Large intestine (tissue), 12 donors: ENCODE measurements at places on chromosomes 7 and 10.

DNA sequence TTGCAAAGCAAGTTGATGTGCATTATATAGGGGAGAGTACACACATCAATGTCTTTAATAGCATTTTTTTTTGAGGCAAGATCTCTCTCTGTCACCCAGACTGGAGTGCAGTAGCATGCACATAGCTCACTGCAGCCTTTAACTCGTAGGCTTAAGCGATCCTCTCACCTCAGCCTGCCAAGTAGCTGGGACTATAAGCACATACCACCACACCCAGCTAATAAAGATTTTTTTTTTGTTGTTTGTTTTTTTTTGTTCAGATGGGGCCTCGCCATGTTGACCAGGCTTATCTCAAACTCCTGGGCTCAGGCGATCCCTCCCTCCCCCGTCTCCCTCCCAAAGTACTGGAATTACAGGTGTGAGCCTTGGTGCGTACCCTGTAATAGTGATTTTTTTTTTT lies 1.5 kb downstream of the UMAD1 start:
- DNase-seq, result peak; percentile 30

- no peak for DNase-seq
Measured at GRCh38 chr10:97338041-97338440, 3.5 kb upstream of the FRAT2 start.

DNA sequence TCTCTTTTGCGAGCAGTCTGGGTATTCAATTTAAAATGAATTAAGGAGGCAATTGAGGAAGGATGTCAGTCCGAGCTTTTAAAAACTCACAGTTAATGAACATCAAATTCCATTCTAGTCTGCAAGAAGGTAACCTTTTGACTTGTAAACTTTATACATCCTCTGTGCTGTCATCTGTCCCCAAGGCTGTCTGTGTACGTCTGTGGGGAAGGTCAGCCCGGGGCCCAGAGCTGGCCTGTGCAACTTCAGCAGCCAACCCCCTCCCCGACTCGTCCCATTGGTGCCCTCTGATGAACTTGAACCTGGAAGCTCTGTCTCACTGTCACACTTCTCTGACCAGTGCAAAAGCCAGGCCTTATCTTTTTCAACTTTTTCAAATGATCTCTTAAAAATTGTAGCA lies 80.3 kb downstream of the CCDC3 start:
- DNase-seq, result no peak

GRCh38 chr10:72808001-72808400 lies 85.5 kb upstream of the OIT3 start:
- no peak for DNase-seq

- DNase-seq, result no peak
Measured at GRCh38 chr10:18545621-18546305, 105.6 kb downstream of the NSUN6 start.

- no peak for DNase-seq
Measured at GRCh38 chr10:48442809-48443177, 136.3 kb downstream of the MAPK8 start.

DNA sequence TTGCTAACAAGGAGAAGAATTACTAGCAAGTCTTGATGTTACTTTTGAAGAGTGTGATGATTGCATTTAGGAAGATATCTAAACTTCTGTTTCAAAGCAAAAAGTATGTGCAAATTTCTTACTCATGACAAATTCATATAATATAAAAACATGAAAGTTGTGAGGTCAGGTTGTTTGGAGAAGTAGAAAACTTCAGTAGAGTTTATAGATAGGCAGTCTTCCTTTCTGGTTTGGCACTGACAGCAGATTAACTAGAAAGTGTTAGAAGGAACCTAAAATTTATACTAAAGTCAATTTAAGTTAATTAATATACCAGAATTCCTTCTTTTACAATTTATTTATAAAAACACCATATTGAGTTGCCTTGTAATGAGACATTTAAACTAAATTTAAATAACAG lies 16.9 kb downstream of the PTEN start:
- no peak for DNase-seq

GRCh38 chr7:106049139-106049752 lies 62.9 kb downstream of the SYPL1 start:
- DNase-seq, result no peak

DNA sequence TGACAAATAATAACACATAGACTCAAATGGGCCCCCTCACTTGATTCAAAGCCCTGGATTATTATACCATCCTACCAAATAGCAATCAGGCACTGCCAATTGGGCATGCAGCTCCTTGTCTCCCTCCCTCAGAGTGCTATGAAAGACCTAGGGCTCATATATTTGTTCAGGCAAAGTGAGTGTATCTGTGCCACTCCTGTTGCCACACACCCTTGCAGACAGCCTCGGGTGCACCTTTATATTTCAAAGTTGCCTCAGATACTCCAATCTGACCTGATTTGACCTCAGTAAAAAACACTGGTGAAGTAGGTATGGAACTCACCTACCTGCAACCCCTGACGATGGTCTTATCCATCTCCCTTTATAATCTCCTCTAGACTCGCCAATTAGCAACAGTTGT lies 3.0 kb upstream of the NAMPT start:
- DNase-seq, result no peak
